ENCODE measurements at places on chromosomes 7 and 10. TPM values are rescaled to one million over a fixed set of nuclear protein-coding genes. Genes with fewer than 3 reads are reported as not detected.

DNA sequence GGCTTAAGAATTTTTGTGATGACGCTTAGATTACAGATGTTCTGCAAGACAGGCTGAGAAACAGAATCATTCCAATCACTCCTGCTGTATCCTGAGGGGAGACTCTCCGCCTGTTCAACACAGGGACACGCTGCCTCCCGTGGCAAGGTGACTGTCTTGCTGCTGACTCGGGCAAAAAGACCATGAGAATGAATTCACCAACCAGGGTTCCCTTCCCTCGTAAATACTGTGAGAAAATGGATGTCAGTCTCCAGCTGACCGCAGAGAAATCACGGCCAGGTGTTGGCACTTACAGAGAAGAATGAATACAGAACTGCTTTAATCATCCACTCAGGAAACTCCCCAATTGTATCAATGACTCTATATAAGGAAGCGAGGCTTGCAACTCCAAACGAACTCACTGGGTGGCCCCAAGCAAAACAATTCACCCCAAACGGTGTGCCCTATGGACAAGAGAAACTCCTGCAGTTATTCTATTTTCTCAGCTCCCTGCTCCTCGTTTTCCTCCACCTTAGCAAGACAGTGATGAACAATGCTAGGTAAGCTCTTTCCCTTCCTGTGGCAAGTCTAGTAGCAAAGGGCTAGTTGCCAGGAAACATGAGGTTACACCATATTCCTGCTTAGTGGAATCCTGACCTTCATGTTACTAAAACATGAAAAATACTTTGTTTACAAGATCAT is 22.8 kb downstream of the GNA12 start:
- no peak for DNase-seq

GRCh38 chr7:115208710-115209560 is 287.0 kb downstream of the MDFIC start:
- no peak for DNase-seq

DNA sequence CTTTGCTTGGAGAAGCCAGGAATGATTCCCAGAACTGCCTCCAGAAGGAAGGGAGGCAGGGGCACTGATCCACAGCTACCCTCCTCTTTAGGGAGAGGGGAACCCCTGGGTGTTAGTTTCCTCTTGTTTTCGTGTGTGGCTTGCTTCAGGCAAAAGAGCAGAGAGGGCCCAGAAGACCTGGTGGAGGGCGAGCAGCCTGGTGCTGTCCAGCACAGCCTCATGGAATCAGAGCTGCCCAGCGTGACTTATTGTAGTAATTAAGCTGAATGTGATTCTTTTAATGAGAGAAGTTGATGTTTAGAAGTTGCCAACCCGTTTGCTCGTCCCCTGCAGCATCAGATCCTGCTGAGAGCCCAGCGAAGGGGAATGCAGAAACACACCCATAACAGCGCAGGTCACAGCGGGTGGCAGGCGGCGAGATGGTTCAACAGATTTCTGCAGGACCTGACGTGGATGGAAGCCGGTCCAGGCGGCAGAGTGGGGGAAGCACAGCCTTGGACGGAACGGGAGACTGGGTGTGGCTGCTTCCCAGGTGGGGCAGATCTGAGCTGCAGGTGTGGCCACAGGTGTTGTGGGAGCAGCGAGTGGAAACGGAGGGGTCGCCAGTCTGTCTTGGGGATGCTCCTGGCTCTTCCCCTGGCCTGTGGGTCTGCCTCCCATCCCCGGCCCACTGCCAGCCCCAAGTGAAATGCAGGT is 53.7 kb upstream of the SHH start:
- no peak for DNase-seq

- no peak for DNase-seq
These were observed 5.6 kb upstream of the POM121 start for GRCh38 chr7:72919256-72919775.

- no peak for DNase-seq
These were observed 58.6 kb upstream of the LAMB4 start for GRCh38 chr7:108188724-108189123.

GRCh38 chr10:71075086-71075758 is 137.1 kb upstream of the UNC5B start:
- no peak for DNase-seq

The SEC61A2 gene
- 10.1 TPM for total RNA-seq

- DNase-seq, result no peak
These were observed 5.7 kb downstream of the UBE2H start for GRCh38 chr7:129947049-129947448.
